ENCODE measurements at places on chromosomes 16 and 17.

- no peak for DNase-seq
Observed at GRCh38 chr16:86213437-86214205, 296.7 kb upstream of the FOXF1 start.

DNA sequence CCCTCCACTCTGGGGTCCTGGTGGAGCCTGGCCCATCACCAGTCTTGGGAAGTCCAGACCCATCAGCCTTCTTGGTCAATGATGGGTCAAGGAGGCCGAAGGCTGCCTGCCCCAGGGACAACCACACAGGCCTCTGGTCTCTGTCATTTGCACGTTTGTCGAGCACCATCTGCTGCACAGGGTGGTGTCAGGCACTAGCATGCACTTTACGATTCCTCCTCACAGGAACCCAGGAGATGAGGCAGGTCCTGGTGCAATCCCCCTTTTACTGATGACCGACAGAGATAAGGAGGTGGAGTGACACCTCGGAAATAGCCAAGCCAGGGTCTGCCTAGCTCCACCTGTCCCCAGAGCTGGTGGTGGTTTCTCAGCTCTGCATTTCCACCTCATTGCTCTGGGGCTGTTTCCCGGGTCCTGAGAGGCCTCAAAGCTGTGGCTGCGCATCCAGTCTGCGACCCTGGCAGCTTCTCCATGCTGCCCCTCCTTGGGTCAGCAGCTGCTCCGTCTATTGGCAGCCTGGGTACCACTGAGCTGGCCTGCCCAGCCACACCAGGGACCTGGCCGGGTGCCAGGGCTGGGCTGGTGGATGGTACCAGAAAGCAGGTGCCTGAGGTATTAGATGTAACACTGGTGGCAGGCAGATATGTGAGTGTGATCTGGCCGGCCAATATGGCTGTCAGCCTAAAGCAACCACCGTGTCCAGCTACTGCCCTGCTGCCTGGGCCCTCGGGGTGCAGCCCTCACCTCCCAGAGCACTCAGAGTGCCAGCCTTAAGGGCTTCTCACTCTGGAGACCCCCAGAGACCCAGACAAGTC is 10.0 kb downstream of the MMP15 start:
- DNase-seq, result no peak

- DNase-seq, result no peak
Observed at GRCh38 chr17:65297384-65297783, 160.2 kb downstream of the RGS9 start.

DNA sequence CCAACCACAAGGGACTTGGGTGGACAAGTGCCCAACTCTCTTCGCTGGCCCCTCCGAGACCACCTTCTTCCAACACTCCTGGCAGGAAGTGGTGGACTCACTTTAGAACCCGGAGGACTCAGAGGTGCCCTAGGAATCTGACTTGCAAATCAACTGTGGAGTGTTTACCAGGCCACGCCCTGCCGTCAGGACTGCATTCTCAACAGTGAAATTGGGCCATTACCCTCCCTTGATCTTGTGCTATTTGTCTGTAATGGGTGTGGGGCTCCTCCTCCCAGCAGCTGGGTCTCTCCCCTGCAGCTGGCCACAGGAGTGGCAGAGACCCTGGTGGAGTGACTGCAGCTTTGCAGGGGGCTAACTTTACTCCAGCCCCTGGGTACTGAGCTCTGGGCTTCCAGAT is 212.2 kb upstream of the RPL38 start:
- no peak for DNase-seq

DNA sequence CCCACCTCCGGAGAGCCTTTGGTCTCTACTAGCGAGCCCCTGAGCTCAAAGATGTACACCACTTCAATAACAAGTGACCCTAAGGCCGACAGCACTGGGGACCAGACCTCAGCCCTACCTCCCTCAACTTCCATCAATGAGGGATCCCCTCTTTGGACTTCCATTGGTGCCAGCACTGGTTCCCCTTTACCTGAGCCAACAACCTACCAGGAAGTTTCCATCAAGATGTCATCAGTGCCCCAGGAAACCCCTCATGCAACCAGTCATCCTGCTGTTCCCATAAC is 702 bp downstream of the SPN start:
- DNase-seq, result no peak

- DNase-seq, result no peak
Observed at GRCh38 chr16:30622455-30623032, 12.4 kb upstream of the ZNF689 start.

DNA sequence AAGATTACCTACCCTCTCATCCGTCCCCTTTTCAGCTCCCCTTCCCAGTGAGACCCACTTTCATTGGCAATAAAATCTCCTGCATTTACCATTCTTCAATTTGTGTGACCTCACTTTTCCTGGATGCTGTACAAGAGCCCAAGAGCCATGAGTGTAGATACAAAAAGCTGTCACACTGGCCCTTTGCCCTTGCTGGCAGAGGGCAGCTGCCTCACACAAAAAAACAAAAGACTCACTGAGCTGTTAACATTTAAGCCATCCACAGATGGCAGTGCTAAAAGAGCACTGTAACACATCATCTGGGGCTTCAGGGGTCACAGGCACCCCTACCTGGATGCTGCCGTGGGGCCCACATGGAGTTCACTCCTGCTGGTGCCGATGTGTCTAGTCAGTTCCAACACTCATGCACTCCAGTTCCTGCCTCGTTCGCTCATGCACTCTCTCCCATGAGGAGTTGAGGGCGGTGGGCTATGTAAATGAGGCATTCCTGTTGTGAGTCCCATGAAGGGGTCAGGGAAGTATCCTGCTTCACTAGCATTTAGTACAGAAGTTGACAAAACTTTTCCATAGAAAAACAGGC is 123.1 kb downstream of the CA10 start:
- DNase-seq, result no peak

GRCh38 chr16:75653922-75654321 is 6.3 kb downstream of the TERF2IP start:
- DNase-seq, result no peak

DNA sequence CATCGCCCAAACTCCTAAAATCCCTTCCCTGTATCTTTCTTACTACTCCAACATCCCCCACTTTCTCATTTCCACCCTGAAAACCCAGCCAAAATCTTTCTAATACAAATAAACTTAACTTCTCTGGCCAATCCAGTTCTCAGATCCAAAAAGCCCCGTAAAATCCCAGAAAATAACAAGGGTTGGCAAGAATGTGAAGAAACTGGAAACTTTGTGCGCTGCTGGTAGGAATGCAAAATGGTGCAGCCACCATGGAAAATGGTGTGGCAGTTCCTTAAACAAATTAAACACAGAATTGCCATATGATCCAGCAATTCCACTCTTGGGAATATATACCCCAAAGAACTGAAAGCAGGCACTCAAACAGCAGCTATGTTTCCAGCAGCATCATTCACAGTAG is 24.1 kb downstream of the LRRC75A start:
- DNase-seq, result no peak

- DNase-seq, result no peak
Observed at GRCh38 chr16:50702725-50703124, 9.3 kb downstream of the NOD2 start.
